ENCODE measurements at places on chromosomes 16 and 17.

DNA sequence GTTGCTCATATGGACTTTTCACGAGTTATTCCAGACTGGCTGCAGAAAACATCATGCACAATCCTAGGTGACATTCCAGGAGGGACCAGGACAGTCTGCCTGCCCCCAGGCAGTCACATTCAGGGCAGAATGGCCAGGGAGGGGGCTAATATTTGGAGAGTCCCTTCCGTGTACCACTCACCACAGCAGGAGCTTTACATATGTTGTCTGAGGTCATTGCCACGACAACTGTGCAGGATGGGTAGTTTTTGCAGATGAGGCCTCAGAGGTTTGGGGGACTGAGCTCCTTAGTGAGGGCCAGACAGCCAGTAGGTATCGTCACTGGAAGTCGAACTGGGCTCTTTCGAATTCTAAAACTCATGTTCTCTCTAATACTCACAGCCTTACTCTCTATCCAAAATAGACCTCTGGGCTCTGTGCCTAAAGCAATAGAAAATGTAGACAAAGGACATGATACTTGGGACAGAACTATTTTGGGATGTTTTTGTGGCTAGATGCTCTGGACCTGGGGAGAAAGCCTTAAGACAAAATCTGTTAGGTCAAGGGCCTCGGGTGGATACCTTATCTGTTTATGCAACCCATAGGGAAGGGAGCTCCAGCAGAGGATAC lies 338.5 kb downstream of the MAF start:
- no peak for DNase-seq

DNA sequence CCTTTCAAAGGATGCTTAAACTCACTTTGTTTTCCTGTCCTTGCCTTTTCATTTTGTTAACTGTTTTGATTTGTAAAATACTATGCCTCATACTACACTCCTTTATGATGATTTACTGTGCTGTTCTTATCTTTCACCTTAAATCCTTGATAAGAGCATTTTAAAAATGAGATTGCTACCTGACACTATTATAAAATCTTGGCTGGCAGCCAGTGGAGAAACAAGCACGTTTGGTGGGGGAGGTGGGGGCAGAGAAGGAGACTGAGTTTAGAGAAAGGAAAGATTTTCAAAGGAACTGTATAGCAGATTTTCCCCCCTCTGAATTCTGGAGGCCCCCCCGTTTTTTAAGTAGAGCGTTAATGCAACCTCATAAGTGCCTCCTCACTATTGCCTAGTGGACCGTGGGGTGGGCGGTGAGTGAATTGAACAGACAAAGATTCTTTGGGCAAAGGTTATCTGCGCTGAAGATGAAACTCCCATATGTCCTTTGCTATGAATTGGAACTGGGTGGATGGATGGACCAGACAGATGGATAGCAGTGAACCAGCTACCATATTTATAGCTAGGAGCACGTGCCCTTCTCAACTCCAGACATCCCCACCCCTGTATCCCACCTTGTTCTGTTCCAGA lies 200.2 kb downstream of the CCDC182 start:
- DNase-seq = peak; percentile 51

GRCh38 chr16:82580298-82580890 lies 46.4 kb upstream of the CDH13 start:
- no peak for DNase-seq

GRCh38 chr17:30805944-30806456 lies 18.5 kb downstream of the CRLF3 start:
- DNase-seq = no peak

- DNase-seq = no peak
Observed at GRCh38 chr16:71672125-71672524, 46.1 kb downstream of the MARVELD3 start.

- no peak for DNase-seq
Observed at GRCh38 chr16:27772093-27772825, 222.3 kb downstream of the KATNIP start.

DNA sequence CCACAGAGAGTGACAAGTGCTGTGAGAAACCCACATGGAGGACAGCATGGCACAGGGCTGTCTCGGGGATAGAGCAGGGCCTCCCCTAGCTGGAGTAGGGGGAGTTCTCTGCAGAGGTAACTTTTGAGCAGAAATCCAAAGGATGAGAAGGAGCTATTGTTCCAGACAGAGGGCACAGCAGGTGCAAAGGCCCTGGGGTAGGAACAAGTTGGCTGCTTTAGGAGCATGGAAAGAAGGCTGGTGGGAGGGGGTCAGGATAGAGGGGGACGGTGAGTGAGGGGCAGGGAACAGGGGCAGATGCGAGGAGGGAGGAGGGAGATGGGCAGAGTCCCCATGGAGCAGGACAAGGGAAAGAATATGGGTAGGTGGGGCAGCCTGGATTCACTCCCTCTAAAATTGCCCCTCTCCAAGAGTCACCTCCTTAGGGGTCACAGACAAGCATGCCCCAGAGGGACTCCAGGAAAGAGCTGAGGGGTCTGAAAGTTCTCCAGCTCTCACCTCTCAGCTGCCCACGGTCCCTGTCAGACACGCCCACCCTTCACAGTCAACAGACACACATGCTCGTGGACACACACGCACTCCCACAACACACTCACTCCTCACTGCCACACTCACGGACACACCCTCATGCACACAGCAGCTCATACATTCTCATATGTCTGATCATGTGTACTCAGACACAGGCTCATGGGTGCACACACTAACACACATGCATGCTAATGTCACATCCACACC lies 110.7 kb downstream of the LITAF start:
- no peak for DNase-seq

DNA sequence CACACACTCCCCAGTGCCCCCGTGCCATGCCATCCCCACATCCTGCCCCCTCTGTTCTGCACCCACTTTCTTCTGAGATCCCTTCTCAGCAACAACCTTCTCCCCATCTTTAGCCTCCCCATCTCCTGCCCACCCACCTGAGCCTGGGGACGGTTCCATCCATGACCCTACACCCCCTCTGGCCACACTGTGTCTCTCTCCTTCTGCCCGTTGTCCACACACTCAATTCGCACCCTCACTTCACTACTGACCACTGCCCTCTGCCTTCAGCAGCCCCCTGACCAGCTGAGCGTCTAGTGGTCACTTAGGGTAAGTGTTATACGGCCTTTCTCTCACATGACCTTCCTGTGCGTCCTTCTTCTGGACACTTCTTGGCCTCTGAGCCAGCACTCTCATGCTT lies 6.1 kb downstream of the ARHGAP27 start:
- DNase-seq = no peak

DNA sequence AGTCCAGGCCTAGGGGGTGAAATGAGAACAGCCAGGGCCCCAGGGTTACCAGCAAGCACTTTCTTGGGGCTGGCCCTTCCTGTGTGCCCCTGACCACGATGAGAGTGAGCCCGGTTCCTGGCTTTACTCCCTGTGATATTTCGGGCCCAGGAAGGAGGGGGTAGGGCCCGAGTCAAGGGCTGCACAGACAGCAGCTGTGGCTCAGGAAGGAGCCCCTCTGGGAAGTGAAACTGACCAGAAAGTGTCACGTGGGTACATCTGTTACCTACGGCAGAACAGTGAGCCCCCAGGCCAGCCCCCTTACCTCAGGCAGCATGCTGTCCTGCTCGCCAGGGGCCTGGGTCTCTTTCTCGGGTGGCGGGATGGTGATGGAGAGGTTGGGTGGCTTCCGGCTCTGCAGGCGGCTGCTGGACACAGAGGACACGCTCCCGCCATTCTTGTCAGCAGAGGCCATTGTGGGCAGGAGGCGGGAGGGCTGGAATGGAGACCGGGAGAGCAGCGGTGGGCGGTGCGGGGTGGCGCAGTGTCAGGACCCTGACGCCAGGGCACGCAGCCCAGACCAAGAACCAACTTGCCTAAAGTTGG lies 13.8 kb downstream of the AANAT start:
- DNase-seq = no peak

GRCh38 chr17:47213540-47213939 lies 4.4 kb downstream of the MYL4 start:
- no peak for DNase-seq

GRCh38 chr17:42623732-42624596 lies 14.5 kb downstream of the TUBG1 start:
- no peak for DNase-seq

DNA sequence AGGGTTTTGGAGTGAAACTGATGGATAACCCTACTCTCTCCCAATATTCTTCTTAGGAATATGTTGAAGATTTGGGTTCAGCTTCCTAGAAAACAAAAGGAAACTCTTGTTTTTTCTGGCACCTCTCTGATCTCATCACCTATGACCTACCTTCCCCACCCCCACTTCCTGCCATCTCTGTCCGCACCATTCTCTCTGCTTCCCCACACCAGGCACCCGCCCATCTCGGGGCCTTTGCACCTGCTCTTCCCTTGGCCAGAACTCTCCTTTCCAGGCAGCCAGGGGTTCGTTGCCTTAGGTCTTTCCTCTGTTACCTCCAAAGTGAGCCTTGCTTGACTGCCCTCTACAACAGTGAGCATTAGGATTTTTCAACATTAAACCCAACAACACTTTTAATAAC lies 159.7 kb downstream of the IRX3 start:
- DNase-seq = no peak

GRCh38 chr16:17777408-17777863 lies 306.7 kb upstream of the XYLT1 start:
- no peak for DNase-seq

DNA sequence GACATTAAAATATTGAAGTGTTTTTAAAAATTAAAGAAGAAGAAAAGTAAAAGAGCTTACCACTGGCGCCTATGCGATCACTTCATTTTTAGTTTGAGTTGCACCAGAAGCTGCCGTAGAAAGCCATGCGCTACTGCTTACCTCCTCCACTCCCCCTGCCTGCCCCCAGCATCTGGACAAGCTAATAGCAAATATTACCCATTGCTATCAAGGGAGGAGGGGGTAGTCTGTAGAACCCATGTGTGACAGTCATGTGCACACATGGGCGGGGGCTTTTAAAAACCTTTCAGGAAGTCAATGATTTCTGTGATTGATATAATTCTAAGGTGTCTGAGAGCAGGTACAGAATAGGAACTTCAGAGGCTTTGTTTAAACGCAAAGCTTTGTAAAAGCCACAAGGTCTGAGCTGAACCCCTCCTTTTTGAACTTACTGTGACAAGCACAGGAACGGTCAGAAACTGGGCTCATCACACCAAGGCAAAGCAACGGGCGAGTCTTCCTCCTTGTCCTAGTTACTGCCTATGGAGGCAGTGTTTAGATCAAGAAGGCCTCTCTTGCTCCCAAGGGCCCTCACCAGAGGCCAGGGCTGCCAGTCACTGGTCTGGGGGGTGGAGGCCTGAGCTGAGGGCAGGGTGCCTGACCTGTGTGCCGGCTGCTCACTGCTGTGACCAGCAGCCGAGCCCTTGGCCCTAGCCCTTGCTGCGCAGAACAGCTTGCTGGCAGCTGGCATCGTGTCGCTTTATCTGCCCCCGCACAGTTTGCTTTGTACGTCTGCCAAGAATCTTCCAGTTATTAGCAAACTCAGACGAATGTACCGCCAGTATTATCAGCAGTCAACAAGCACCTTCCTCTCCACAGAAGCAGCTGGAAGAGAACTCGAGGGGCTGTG lies 15.0 kb downstream of the GINS2 start:
- DNase-seq = no peak

DNA sequence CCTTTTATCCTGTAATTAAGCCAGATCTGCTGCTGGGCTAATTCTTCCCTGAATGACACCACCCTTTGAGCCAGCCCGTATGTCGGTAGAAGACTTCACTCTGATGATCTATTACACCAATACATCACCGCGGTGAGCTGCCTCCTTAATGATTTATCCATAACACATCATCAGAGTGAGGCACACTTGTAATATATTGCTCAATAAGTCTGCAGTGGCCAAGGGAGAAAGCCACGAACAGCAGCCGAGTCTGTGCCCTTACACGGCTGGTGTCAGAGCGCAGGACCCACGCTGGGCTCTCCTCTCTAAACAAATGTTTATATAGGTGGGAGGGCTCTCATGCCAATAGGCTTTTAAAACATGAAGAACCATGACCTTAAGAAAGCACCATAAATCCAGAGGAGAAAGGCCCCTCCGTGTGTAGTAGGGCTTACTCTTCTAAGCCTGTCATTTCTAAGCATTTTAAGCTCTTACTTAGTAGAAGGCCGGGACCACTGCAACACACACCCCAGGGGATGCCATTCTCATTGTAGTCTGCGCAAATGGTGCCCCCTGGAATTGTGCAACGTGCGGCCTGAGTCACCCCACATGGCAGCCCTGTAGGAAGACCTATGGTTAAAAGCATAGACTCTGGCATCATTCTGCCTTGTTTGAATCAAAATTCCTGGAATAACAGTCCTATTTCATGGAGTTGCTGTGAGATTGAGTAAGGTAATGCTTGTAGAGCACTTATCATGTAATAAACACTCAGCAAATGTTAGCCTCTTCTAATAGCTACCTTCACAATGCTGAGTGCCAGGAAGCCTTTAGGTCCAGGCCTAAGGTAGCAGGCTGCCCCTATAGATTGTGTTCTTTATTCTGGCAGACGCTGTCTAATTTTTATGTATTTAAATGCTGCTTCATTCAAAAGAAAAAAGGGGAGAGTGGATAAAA lies 26.1 kb downstream of the MRPS23 start:
- peak; percentile 61 for DNase-seq

DNA sequence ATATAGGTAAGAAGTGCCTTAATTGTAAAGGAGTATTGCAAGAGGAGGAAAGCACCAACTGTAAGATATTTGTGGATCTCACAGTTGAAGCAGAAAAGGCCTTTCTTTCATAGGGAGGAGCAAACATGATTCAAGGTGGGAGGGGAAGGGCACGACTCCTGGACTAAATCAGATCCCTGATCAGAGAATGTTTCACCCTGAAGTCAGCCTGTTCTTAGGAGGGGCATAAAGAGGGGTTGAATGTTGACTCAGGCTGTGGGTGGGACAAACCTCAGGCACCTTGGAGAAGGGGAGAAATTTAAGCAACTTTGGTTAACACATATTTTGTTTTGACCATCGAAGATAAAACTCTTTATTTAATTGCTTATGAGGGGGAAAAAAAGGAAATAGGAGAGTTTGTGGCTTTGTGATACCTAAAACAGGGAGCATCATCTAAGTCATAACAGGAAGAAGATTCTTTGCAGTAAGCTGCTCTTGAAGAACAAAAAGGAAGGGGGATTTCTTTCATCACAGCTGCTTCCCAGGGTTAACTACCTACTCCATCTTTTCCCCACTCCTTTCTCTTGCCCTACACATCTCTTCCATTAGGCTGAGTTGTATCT lies 158.6 kb upstream of the ZNF267 start:
- no peak for DNase-seq

DNA sequence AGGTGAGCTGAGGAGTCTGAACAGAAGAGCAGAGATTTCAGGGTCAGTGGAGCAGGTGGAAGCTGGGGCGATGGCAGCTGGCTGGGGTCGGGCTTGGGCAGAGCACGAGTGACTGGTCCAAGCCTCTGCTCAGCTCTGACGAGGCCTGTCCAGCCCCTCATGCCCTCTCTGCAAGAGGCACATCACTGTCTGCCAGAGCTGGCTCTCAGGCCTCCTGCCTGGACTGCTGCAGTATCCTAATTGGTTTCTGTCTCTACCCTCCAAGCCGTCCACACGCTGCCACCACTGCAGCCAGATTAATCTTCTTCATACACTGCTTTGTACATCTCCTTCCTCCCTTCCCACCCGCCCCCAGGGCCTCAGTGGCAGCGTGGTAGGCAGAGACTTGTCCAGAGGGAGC lies 25.4 kb downstream of the CACNA1G start:
- DNase-seq = no peak

GRCh38 chr16:50464325-50465290 lies 83.6 kb upstream of the NKD1 start:
- DNase-seq = no peak
